ENCODE measurements at places on chromosomes 1 and 21.

DNA sequence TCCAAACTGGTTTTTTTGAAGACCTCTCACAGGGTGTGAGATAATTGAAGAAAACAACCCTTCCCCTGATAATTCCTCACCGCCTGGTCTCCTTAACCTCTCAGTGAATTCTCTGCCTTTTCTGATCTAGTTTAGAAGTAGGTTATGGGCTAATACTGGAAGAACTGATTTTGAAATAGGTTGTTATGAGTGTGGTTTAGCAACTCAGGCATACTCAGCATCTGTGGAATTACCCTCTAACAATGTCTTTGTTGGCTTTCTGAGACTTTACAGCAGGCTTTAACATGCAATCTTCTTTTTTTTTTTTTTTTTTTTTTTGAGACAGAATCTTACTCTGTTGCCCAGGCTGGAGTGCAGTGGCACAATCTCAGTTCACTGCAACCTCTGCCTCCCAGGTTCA lies 10.3 kb upstream of the PLD5 start:
- no peak for DNase-seq

DNA sequence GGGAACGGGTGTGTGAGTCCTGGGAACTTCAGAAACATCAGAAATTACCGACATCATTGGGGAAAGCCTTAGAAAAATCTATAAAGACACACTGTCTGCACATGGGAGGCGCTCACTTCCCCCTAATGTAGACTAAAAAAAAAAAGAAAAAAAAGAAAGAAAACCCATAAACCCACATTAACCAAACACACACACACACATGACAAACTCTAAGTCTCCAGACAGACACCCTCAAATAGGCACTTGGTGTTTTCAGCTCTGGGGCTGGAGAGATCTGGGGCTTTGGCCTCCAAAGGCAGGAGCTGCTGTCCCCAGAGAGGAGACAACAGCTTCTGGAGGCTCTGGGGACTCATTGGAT lies 13.2 kb upstream of the SDHB start:
- DNase-seq = no peak

- peak; percentile 90 for DNase-seq
Measured at GRCh38 chr1:32014199-32014947, 705 bp downstream of the KHDRBS1 start.

GRCh38 chr1:210098356-210098755 lies 134.2 kb upstream of the SERTAD4 start:
- DNase-seq = no peak

- DNase-seq = no peak
Measured at GRCh38 chr1:18880585-18880984, 21.1 kb upstream of the TAS1R2 start.

DNA sequence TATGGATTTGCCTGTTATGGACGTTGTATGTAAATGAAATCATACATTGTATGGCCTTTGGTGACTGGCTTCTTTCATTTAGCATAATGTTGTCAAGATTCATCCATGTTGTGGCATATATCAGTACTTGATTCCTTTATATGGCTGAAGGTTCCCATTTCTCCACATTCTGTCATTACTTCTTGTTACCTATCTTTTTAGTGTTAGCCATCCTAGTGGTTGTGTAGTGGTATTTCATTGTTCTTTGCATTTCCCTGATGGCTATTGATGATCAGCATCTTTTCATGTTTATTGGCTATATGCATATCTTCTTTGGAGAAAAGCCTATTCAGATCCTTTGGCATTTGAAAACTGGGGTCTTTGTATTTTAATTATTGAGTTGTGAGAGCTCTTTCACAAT lies 39.8 kb upstream of the PODN start:
- DNase-seq = no peak

DNA sequence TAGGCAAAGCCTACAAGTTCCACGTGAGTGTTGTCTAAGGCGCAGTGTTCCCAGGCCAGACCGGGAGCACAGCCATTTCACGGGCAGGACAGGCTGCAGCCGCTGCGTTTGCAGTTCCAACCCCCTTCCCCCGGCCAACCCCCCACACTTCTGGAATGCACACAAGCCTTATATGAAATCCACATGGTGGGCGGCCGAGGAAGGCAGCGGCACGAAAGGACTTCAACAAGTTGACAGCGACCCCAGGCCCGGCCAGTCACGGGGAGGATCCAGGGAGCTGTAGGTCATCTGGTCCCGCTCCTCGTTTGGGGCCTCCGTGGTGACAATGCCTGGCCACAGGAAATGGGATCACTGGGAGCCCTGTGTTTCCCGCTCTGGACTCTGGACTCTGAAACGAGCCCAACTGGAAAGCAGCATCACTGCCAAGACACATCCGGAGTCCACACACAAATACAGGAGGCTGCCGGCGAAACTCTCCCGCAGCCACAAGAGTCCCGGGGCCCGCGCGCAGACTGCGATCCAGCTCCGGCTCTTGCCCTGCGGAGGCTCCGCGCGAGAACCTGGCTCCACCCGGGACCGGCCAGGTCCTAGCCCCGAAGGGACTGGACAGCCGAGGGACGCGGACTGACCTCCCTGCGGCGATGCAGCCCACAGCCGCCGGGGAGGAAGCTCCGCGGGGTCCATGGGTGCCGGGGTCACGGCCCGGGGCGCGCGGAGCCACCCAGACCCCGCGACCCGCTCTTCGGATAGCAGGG lies 794 bp downstream of the NID1 start:
- no peak for DNase-seq

GRCh38 chr1:234216116-234216703 lies 157.0 kb upstream of the COA6 start:
- DNase-seq = peak; percentile 54

DNA sequence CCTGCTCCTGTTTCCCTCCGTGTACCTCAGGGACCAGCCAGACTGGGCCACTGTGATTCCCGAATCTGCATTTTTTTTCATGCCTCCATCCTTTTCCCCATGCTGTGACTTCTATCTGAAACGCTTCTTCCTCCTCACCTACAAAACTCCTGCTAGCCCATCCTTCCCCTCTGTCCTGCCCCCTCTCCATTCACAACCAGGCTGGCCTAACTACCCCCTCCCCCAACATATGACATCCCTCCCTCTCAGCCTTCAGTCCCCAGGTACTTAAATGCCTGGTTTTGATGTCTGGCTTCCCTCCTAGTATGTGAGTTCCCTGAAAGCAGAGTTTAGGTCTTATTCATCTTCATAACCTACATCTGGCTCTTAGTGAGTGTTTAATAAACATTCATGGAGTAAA lies 82.7 kb downstream of the TAS1R2 start:
- DNase-seq = no peak

- no peak for DNase-seq
Measured at GRCh38 chr1:145720556-145720877, 1.2 kb downstream of the CD160 start.

- no peak for DNase-seq
Measured at GRCh38 chr1:14812189-14812588, 213.7 kb downstream of the KAZN start.

DNA sequence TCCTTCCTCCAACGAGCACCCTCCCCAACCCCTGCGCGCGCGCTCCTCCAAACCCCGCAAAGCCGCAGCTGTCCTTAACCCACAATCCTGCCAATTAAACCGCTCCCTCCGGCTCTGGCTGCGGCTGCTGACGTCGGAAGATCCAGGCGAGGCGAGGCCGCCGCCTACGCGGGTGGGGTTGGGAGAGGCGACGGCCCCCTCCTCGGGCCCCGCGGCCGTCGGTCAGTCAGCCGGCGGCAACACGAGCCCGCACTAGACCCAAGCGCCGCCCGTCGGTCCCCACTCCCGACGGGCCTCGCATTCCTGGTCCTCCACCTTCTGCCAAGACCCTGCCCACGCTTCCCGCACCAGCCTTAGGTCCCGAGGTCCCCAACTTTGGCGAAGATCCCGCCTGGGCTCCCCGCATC lies 75.4 kb downstream of the VWA5B1 start:
- no peak for DNase-seq

GRCh38 chr1:188763541-188763940 lies 1714.1 kb downstream of the BRINP3 start:
- DNase-seq = no peak

GRCh38 chr1:116698244-116698595 lies 30.7 kb upstream of the IGSF3 start:
- DNase-seq = no peak

DNA sequence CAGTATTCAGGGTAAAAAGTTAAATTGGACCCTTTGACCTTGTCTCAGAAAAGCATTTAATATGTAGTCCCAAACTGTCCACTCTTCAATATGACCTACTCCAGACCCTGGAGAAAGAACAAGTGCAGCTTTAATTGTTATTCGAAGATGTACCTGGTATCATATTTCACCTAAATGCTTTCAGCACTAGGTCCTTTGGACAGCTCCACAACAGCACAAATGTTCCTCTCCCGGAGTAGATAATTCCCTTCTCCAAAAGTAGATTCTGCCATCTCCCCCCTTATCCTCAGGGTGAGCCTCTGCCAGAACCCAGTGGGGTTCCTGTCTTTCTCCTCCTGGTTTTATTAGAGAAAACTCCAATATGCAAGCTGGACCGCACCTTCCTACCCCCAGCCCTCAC lies 104.5 kb upstream of the AJAP1 start:
- no peak for DNase-seq

- no peak for DNase-seq
Measured at GRCh38 chr21:46284077-46284644, 1.2 kb downstream of the MCM3AP start.

GRCh38 chr1:64194168-64195080 lies 9.0 kb upstream of the UBE2U start:
- DNase-seq = no peak

GRCh38 chr1:207837673-207838072 lies 73.3 kb downstream of the CD34 start:
- DNase-seq = no peak

- DNase-seq = no peak
Measured at GRCh38 chr1:204192046-204192445, 4.2 kb downstream of the KISS1 start.

DNA sequence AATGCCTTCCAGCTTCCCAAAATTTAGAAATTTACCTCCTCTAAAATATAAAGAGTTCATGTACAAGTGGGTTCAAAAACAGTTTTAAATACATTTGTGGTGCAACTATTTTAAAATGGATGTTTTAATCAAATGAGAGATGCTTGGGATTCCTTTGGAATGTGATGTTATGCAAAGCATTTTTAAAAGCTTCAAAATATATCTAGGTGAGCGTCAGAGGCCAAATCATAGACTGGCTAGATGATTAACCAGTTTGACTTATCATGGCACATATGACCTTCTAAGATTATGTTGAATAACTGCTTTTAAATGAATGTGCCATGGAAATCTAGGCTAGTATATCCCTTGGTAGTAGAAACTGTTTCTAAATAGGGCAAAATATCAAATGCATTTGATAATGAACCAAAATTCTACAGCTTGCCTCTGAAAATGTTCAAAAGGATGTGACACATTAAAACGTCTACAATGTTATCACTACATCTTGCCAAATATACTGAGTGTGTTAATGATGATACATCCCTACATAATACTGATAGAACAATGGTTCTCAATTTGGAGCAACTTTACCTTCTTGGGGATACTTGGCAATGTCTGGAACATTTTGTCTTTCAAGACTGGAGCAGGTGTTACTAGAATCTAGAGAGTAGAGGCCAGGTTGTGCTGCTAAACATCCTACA lies 650.9 kb upstream of the ADGRL2 start:
- DNase-seq = no peak

DNA sequence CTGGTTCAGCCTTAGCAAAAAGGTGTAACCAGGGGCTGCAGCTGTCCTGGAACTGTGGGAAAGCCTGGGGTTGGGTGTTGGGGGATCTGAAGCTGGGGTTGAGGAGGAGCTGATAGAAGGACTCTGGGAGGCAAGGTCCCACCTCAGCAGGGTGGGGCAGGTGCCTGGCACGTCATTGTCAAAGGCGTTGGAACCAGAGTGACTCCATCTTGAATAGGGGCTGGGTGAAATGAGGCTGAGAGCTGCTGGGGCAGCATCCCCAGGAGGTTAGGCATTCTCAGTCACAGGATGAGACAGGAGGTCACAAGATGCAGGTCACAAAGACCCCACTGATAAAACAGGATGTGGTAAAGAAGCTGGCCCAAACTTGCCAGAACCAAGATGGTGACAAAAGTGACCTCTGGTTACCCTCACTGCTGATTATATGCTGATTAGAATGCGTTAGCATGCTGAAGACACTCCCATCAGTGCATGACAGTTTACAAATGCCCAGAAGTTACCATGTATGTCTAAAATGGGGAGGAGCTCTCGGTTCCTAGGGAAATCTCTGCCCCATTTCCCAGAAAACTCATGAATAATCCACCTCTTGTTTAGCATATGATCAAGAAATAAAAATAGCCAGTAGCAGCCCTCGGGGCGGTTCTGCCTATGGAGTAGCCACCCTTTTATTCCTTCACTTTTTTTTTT lies 85.4 kb downstream of the IER5 start:
- DNase-seq = no peak

DNA sequence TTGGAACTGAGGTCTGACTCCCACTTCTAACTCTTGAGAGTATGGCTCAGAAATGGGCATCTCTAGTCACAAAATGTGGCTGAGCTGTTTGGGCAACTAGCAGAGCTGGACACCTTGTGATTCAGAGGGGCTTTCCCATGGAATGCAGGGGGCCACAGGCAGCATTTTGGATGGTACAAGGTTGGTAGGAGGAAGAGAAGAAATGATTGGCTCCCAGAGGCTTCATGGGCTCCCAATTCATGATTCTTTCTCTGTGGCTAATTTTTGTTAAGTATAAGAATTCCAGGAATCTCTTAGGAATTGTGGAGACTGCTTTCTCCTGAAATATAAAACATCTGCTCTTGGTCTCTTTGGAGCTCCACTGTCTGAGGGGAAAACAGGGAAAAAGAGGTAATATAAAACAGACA lies 49.7 kb downstream of the PBX1 start:
- DNase-seq = no peak

DNA sequence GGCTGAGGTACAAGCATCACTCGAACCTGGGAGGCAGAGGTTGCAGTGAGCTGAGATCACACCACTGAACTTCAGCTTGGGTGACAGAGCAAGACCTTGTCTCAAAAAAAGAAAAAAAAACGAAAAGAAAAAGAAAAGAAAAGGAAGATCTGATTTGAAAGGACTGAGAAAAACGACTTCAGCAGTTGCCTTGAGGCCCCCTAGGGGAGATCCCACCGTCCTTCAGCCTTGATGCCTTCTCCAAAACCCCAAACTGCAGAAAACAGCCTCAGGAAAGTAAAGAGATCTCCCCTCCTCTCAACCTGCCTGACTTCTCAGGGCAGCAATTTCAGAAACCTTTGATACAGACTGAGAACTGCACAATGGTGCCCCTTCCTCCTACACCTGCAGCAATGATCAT lies 50.9 kb upstream of the BCAR3 start:
- DNase-seq = no peak

DNA sequence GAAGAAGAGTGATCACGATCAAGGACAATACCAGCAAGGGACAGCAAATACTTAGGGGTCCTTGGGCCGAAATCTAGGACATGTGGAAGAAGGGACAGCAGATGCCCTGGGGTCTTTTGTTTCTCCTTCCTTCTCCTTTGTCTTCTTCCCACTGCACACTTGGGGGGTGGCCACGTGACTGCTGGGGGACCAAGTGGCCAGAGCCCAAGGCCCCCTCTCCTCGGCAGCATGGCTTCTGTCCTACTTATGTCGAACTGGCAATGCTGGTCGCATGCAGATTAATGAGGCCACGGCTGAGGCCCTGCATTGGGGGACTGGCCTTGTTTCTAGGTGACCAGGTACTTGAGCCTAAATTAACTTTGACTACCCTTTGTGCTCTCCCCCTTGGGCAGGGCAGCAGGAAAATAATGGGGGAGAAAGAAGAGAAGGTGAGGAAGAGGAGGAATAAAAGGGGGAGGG lies 83.0 kb downstream of the GRIK3 start:
- no peak for DNase-seq

All from vagina (tissue), 2 donors.